Left cardiac atrium (tissue), 4 donors: ENCODE measurements at places on chromosomes 1 and 21.

GRCh38 chr1:47416319-47417169 is 459 bp downstream of the FOXE3 start:
- no peak for DNase-seq

GRCh38 chr1:83932281-83932680 is 66.7 kb downstream of the TTLL7 start:
- DNase-seq = no peak

- no peak for DNase-seq
Observed at GRCh38 chr1:40308036-40308727, 8.9 kb downstream of the COL9A2 start.

- no peak for DNase-seq
Observed at GRCh38 chr1:92951141-92951582, 10.1 kb downstream of the DIPK1A start.
